ENCODE measurements at places on chromosomes 13 and 19.

DNA sequence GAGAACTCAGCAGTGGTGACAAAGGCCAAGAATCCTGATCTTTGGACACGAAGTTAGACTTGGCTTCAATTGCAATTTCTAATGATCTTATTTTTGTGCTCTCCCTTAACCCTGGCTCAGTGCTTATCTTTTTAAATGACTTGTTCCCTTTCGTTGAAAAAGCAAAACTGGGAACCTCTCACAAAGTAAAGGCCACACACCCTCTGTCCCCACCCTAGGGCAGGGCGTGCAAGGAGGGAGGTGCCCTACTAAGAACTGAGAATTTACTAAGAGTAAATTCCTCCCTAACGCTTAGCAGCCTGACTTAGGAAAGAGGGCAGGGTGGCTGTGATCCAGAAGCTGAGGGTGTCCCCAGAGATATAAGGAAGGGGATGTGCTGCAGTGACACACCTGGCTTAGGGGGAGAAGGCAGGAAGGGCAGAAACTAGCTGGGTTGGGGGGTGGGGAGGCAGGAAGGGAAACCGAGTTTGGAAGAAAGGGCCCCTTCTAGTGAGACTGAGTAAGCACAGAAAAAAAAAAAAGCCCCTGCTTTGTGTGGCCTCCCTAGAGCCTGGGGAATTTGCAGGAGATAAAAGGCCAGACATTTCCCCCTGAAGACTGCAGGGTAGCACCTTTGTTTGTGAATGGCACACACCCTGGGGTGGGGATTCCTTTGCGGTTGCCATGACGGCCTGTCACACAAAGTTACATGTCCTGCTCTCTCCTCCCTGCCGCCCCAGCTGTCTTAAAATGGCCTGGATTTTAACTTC lies 435.1 kb downstream of the EFNB2 start:
- DNase-seq: no peak

GRCh38 chr19:35409191-35409590 lies 38.3 kb downstream of the GPR42 start:
- no peak for DNase-seq

GRCh38 chr19:18508585-18508984 lies 13.3 kb downstream of the ELL start:
- DNase-seq: no peak

DNA sequence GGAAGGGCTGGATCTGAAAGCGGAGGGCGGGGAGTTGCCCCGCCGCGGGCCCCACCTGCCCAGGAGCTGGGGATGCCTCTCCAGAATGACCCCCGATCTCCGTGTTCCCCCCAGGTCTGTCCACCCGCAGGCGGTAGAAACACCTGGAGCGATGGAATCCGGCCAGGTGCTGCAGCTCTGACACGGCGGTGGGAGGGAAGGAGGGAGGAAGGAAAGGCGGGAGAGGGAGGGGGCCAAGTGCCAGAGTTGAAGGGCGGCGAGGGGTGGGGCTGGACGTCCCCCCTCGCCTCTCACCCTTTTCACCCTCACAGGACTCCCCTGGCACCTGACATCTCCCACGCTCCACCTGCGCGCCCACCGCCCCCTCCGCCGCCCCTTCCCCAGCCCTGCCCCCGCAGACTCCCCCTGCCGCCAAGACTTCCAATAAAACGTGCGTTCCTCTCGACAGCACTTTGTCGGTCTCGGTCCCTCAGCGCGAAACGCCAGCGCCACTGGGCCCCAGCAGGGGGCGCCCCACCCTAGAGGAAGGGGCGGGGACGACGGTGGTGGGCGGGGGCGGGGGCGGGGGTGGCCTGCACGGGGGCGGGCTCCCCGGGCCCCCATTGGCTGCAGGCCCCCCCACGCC lies 337 bp upstream of the FXYD7 start:
- DNase-seq: no peak

DNA sequence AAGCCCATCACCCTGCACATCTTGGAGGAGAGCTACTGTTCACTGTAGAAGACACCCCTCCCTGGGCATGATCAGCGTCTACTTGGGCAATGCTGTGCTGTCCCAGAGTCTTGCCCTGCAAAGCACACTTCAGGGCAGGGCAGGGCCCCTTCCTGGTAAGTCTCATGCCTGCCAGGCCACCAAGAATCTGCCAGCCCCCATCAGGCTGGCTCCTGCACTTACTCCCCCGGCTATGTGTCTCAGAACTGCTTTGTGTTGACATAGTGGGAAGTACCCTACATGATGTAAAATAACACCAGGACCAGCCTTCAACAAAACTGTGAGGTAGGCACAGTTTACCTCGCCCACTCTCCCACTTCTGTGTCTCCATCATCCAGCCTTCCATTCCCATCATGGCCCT lies 27.8 kb upstream of the ATP12A start:
- DNase-seq: no peak

DNA sequence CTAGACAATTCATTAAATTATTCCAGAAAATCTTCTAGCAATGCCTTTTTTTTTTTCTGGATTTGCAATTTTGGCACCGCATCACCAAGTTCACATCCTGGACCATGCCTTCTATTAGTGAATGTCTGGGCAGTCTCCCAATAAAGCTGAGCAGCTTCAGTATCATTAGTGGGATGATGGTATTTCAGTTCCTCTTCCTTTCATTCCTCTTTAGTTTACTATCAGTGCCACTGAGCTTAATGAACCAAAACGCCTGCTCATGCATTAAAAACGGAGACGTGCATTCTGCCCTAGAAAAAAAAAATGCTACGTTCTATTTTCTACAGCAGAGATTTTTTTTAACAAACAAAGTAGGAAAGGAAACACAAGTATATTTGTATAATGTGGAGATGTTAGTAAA lies 343.0 kb downstream of the PCDH9 start:
- no peak for DNase-seq

DNA sequence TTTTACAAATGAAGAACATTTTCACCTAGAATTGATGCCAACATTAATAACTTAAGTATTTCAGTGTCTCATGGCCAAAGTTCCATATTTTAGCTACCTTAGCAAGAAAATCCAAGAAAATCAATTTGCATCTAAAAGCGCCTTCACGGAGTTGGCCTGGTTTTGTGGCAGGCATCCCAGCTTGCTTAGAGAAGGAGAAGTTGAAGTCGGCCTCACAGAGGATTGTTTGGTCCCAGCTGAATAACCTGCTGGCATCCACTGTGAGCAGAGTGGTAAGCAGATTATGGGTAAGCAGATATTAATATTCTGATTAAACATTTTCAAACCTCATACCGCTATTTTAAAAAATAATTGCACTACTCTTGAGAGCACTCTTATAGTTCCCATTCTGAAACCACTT lies 62.3 kb upstream of the STARD13 start:
- no peak for DNase-seq

- no peak for DNase-seq
Observed at GRCh38 chr19:1893791-1894190, 8.5 kb upstream of the ABHD17A start.

DNA sequence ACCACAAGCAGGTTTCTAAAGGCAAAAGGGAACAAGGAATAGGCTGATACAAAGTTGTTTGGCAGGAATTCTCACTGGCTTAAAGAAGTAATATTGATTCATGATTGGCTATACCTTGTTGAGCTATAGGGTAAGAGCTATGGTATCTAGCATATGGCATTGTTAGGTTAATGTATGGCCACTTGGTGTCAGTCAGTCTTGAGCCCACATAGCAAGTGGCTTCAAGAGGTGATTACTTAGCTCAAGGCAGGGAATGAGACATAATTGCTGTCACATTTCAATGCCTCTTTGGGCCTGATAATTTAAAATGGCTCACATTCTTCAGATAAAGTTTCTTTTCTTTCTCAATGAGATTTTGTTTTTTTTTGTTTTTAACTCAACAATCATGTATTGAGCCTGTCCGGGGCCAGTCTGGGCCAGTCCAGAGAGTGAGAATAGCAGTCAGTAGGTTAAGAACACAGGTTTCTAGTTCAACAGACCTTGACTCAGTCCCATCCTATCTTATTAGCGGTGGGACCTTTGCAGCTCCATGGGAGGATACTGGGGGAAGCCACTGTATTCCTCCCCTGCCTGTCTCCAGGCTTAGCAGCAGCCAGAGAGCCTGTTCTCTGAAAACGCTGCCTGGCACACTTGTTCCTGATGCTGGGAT lies 45.8 kb upstream of the RCBTB2 start:
- no peak for DNase-seq

- no peak for DNase-seq
Observed at GRCh38 chr13:113666329-113666670, 719 bp upstream of the GRK1 start.

- DNase-seq: no peak
Observed at GRCh38 chr19:5172859-5173630, 167.6 kb downstream of the PTPRS start.

- DNase-seq: no peak
Observed at GRCh38 chr19:31214086-31214485, 135.2 kb downstream of the TSHZ3 start.

GRCh38 chr19:11657307-11657706 lies 60.0 kb downstream of the ZNF627 start:
- DNase-seq: no peak

GRCh38 chr13:31007417-31007816 lies 75.0 kb downstream of the TEX26 start:
- no peak for DNase-seq

GRCh38 chr19:45406226-45407090 lies at the start of gene POLR1G:
TSS of gene POLR1G (plus strand) at chr19:45406644. CDS start at chr19:45406697, 53 bp downstream.
- no peak for DNase-seq
